ENCODE measurements at places on chromosomes 12 and 14. TPM values are rescaled to one million over a fixed set of nuclear protein-coding genes. Genes with fewer than 3 reads are reported as not detected.

Gene SSPN
- total RNA-seq = 2.1 TPM

- H3K27ac ChIP-seq = peak overlapping the region; percentile 84
- H3K4me3 ChIP-seq = peak overlapping the region; percentile 83
- peaks cover 3% of the 10 kb centered on the region for H3K36me3 ChIP-seq
These were observed 1.6 kb upstream of the MSI1 start for GRCh38 chr12:120370343-120371243.

DNA sequence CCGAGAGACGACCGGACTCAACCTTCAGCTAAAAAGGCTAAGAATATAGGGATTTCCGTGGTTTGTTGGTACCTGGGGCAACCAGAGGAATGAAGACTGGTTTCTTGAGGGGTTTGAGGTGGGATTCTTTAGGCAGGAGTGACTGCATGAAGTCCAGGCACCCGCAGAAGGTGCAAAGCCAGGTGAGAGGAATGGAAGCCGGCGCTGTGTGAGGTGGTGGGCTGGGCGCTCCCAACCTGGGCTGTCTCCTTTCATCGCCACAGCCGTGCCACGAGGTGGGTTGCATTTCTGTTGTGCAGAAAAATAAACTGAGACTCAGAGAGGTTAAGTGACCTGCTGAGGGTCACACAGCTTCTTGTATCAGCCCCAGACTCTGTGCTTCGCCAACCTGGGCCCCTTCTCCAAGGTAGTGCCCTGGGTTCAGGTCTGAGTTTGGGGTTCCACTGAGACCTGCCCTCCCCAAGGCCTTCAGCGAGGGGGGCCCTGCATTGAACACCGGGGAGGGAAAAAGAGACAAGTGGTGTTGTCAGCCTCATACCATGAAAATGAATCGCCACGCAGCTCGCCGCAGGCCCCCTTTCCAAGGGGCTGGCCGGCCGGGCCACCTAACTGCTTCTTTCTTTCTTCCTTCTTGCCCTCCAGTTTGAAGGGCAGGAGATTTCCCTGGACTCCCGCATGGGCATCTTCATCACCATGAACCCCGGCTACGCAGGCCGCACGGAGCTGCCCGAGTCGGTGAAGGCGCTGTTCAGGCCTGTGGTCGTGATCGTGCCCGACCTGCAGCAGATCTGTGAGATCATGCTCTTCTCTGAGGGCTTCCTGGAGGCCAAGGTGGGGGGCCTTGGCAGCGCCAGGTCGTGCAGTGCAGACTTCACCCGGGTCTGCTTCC, 88.4 kb downstream of the DNAH10 start:
- no peaks in the 10 kb centered on the region for H3K4me1 ChIP-seq
- no peak overlapping the region for H3K4me3 ChIP-seq
- H3K27me3 ChIP-seq = peaks cover 12% of the 10 kb centered on the region
- DNase-seq = no peak

GRCh38 chr14:23175823-23176222, 7.6 kb downstream of the SLC7A8 start:
- no peak overlapping the region for H3K4me3 ChIP-seq
- DNase-seq = no peak
- no peak overlapping the region for H3K27ac ChIP-seq
- no peaks in the 10 kb centered on the region for H3K36me3 ChIP-seq

DNA sequence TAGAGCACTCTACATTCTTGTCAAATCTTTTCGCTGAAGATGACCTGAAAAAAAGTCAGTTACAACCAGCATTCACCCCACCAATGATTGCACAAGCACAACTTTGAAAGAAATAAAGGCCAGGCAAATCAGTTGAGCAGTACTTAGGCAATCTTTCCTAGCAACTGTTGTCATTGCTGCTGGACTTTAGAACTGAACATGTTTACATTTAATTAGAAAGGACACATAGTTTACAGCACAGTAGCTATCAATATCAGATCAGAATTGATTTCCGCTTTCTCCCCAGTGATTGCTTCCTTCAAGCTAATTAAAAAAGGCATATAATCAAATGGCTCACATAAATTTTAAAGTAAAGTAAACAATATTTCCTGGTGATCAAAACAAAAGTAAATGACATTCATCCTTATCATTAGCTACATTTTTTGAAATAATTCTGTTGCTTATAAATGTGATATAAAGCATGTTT, 128.4 kb downstream of the FOXA1 start:
- H3K4me1 ChIP-seq = peaks cover 27% of the 10 kb centered on the region
- no peak for DNase-seq
- no peaks in the 10 kb centered on the region for H3K27me3 ChIP-seq
- H3K36me3 ChIP-seq = peaks cover 33% of the 10 kb centered on the region

DNA sequence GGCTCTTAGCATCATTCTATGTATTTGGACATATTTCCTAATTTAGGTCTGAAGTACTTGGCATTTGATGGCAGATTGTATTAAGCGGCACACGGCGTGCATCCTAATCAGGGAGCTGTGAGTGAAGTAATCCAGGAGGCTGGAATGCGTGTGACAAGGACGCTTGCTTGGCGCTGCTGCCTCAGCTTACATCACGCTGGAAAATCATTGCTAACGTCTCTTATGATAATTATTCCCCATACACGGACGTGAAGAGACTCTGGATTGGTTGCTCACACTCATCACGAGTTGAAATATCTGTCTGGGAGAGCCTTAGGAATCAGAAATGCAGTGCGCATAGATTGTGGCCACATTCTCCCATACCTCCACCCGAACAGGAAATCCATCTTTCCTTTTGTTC, 85.3 kb downstream of the FBXW8 start:
- no peaks in the 10 kb centered on the region for H3K4me1 ChIP-seq
- H3K27me3 ChIP-seq = no peaks in the 10 kb centered on the region
- no peak overlapping the region for H3K4me3 ChIP-seq

GRCh38 chr14:20970647-20970982, 15.3 kb downstream of the RNASE2 start:
- H3K4me1 ChIP-seq = peaks cover 2% of the 10 kb centered on the region
- peaks cover 44% of the 10 kb centered on the region for H3K27me3 ChIP-seq
- peak overlapping the region; percentile 90 for H3K4me3 ChIP-seq
- peak overlapping the region; percentile 93 for H3K27ac ChIP-seq

GRCh38 chr12:65414526-65414925, 136.0 kb downstream of the MSRB3 start:
- H3K4me1 ChIP-seq = no peaks in the 10 kb centered on the region
- DNase-seq = no peak
- no peaks in the 10 kb centered on the region for H3K36me3 ChIP-seq
- H3K4me3 ChIP-seq = no peak overlapping the region
- no peaks in the 10 kb centered on the region for H3K27me3 ChIP-seq

DNA sequence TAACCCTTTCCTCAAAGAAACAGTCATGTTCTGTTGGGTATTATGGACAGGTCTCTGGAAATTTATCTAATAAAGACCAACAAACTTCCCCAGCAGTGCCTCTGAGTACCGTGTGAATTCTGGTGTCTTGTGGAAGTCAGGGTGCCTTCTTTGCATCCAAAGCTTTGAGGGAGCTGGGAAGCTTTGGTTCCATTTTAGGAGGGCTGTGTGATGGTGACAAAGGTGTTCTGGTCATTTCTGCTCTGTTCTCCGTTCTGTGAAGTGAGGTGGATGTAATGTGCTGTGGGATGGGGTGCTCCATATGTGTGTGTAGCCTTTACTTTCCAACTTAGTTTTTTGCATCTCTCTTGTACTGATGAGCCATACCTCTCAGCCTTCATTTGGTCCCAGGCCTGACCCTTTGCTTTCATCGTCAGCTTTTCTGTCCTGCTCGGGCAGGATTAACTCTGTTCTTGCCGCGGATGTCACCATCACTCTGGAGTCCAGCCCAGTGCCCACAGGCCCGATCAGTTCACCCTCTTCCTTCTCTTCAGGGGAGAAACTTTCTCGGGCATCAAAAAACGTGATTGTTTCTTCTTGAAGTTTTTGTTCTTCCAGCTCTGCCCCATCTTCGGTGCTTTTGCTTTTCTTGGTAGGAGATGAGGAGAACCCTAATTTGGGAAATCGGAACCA, 13.2 kb downstream of the PLD4 start:
- H3K4me1 ChIP-seq = peaks cover 2% of the 10 kb centered on the region
- H3K36me3 ChIP-seq = no peaks in the 10 kb centered on the region
- H3K4me3 ChIP-seq = no peak overlapping the region
- peaks cover 68% of the 10 kb centered on the region for H3K27me3 ChIP-seq
- no peak overlapping the region for H3K27ac ChIP-seq

DNA sequence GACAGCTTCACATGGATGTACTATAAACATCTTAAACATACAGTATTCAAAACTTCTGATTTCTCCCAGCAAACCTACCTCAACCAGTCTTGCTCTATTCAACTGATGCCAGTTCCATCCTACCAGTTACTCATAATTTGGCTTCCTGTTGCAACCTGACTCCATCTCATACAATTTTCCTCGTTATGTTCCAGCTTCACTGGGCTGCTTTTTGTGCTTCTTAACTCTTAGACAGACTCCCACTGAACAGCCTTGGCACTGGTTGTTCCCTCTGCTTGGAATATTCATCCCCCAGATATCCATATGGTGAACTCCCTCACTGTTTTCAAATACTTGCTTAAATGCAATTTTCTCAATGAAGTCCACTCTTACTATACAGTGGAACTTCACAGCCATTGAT, 249.2 kb downstream of the AEBP2 start:
- no peak for DNase-seq
- H3K4me1 ChIP-seq = peaks cover 6% of the 10 kb centered on the region
- no peaks in the 10 kb centered on the region for H3K27me3 ChIP-seq
- no peaks in the 10 kb centered on the region for H3K36me3 ChIP-seq

DNA sequence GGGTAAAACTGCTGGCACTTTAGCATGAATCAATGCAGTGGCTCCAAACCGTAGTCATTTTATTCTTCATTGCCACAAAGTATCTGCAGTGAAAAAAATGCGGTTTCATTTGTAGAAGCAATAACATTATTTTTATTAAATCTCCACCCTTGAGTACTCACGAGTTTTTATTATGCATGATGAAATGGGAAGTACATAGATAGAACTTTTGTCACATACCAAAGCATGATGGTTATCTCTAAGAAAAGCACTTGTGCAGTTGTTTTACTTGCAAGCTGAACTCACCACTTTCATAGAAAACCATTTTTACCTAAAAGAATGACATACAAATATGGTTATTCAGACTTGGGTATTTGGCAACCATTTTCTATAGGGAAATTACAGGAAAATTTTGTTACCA, 90.3 kb downstream of the PELI2 start:
- H3K27me3 ChIP-seq = no peaks in the 10 kb centered on the region
- no peak overlapping the region for H3K27ac ChIP-seq
- no peak overlapping the region for H3K4me3 ChIP-seq
- no peaks in the 10 kb centered on the region for H3K36me3 ChIP-seq
